Activated CD4-positive, alpha-beta T cell treated with anti-CD3 and anti-CD28 coated beads, Interleukin-2, amount 50 U/mL, for 4 hours (primary cell): ENCODE measurements at places on chromosomes 2 and 18.

- DNase-seq: no peak
Observed at GRCh38 chr18:24488824-24489493, 28.5 kb downstream of the HRH4 start.

DNA sequence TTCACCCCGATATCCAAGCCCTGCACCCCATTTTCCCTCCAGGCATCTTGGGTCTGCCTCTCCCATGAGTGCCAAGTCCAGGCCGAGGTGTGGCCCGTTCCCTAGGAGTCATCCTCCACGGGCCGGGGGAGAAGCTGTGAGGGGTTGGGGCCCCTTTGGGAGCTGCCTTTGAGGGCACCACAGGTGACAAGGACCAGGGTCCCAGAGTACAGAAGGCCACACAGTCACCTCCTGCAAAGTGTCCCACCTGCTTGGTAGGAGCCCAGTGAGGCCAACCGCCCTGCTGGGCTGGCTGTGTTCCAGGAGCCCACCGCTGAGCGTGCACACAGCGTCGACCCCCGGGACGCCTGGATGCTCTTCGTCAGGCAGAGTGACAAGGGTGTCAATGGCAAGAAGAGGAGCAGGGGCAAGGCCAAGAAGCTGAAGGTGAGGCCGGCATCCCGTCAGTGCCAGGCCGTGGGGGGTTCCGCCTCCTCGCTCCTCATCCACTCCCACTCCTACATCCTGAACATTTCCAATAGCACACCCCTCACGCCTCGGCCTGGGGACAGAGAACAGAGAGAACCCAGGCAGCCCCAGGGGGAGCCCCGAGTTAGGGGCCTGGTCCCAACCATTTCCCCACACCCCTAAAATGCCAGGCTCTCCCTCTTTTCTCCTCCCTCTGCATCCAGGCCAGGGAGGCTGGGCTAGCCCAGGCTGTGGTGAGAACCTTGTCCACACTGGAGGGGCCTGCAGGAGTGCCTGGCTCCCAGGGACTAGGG is 2.7 kb downstream of the ERFE start:
- no peak for DNase-seq

DNA sequence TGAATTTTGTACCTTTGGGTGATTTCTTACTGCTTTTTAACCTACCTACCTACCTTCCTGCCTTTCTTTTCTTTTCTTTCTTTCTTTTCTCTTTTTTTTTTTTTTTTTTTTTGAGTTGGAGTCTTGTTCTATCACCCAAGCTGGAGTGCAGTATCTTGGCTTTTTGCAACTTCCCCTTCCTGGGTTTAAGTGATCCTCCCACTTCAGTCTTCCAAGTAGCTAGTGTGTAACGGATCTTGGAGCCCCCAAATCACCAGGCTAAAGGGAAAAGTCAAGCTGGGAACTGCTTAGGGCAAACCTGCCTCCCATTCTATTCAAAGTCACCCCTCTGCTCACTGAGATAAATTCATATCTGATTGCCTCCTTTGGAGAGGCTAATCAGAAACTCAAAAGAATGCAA is 61.3 kb downstream of the DDX18 start:
- DNase-seq: no peak

DNA sequence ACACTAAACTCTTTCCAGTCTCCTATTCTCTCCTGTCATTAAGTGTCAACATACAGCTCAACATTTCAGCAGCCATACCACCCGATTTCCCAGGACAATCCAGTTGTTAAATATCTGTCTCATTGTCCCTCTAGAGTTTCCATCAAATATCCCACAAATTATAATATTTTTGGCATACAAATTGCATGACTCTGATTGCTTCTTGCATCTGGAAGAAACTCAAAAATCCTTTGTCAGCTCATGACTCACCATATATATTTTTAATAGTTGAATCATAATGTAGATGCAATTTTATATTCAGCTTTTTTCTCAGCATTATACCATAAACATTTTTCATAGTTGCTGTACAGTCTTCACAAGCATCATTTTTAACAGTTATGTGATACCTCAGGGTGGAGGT is 7.2 kb downstream of the SLC30A3 start:
- DNase-seq: no peak

- DNase-seq: no peak
Observed at GRCh38 chr2:196334710-196335109, 163.3 kb upstream of the STK17B start.

DNA sequence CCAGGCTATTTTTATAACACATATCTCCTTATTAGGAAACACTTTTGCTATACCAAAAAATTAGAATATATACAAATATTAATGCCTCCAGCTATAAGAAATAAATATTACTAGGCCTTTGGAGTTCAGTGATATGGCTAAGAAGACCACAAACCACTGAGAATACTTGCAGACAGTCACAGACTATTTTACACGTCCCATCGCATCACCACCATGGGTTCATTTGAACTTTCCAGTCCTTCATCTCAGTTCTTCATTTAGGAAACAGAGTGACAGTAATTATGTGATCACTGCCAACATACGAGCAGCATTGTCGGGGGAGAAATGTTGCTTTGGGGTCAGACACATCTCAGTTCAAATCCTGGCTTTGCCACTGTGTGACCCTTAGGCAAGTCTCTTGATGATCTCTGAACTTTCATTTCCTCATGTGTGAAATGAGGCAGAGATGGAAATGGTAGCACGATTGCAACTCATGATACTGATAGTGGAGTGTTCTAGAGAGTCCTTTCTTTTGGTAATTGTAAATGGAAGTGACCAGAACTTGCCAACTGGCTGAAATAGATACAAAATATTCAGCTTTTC is 138.9 kb upstream of the NRP2 start:
- DNase-seq: no peak

GRCh38 chr2:135775420-135775819 is 33.8 kb downstream of the UBXN4 start:
- DNase-seq: no peak

- DNase-seq: no peak
Observed at GRCh38 chr2:221997100-221997499, 301.7 kb downstream of the PAX3 start.
